ENCODE measurements at places on chromosomes 1 and 21.

DNA sequence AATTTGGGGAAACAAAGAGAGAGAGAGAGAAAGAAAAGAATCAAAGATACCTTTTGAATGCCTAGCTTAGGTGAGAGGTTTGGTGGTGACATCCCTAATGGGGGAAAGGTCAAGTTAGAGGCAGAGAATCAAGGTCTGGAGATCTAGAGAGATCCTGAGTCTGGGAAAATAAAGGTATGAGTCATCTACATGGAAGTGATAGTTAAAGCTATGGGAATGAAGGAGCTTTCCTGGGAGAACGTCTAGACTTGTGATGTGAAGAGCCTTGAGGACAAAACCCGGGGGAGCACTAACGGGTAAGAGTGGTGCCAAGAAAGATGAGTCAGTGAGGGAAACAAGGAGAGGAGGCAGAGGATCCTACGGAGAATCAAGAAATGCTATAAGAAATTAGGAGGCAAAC is 110.8 kb upstream of the RUNX1 start:
- no peak for DNase-seq

- no peak for DNase-seq
Measured at GRCh38 chr1:59915516-59915915, 11.1 kb downstream of the CYP2J2 start.

DNA sequence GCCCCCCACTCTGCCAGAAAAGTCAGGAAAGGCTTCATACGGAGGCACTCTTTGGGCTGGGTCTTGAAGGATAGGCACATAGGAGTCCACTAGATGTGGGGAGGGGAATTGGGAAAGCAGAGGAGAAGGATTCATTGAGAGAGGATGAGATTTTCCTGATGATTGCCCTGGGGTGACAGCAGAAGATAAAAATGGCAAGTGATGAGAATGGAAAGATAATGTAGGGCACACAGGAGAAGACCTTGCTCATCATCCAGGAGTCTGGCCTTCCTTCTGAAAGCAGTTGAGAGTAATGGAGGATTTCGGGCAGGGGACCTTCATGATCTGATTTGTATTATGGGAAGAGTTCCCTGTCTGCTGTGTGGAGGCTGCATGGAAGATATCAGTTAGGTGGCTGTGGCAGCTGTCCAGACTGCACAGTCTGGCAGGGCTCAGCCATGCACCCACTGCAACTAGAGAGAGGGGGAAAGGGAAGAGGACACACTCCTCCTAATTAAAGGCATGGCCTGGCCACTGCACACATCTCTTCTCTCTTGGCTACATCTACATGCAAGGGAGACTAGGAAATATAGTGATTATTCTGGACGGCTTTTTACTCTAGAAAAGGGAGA is 9.6 kb upstream of the FABP3 start:
- no peak for DNase-seq

DNA sequence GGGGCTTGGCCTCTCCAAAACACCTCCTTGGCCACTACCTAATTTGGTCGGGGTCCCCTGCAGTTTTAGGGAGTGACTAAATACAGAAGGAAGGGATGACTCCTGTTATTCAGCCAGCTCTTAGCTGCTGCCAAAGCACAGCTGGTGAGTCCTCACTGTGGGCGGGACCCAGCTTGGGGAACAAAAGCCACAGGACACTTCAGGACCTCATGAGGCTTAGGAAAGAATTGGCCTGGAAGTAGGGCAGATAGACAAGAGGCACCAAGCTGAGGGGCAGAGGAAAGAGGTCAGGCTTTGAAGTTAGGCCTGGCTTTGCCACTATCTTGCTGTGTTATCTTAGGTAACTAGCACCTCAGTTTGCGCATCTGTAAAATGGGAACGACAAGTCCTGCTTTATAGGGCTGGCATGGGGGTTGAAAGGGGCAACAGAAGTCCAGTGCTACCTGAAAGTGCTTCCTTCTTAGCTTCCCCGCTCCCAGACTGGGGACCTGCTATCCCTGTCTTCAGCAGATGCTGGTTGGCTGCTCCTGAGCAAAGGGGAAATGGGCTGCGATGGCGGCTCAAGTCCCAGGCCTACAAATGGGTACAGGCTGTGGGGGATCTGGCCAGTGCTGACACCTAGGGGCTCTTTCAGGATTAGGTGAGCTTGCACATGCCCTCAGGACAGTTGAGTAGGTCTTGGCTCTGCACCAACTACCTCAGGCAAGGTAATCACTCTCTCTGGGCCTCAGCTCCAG is 15.7 kb downstream of the IFI6 start:
- no peak for DNase-seq

DNA sequence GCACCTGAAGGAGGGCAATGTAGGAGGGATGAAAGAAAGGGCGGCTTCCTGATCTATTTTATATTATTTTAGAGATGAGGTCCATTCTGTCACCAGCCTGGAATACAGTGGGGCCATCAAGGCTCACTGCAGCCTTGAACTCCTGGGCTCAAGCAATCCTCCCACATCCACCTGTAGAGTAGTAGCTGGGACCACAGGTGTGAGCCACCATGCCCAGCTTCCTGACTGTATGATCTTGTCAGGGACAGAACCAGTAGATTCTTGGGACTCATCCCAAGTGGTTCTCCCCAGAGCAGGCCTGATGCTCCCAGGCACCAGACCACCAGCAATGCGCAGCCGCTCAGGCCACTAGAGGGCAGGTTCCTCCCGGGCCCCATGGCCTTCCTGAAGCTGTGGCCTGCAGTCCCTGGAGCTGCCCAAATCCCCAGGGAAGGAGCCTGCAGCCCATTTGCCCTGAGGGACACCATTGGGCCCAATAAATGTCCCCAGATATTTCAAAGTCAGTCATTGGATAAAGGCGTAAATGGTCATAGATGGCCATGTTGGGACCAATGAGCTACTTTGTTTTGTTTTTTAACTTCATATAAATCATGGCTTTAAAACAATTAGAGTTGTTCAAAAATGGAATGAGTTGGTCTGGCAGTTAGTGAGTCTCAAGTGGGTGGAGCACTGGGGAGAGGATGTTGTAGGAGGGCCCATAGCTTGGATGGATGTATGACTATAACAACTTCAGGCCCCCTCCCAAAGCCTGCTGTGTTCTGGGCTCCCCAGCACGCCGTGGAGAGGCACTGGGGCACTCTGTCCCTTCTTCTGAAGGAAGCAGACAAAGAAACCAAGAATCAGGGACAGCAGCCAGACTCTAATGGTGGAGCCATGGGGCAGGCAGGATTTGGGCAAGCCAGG is 44.7 kb upstream of the GOLT1A start:
- DNase-seq = no peak

DNA sequence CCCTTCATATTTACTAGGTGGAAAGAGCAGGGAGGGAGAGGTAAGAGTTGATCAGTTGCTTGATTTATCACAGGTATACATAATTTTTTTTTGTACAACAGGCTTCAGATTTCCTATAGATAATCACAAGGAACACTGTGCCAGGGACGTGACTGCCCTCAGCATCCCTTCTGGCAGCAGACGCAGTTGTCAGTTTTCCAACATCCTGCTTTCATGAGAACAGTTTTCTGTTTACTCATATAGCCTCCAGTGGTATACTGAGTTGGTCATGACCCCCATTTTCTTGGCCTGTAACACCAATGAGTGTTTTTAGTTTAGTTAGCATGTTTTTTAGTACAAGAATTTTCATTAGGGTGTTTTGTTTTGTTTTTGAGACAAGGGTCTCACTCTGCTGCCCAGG is 37.9 kb upstream of the PTPRF start:
- DNase-seq = no peak

DNA sequence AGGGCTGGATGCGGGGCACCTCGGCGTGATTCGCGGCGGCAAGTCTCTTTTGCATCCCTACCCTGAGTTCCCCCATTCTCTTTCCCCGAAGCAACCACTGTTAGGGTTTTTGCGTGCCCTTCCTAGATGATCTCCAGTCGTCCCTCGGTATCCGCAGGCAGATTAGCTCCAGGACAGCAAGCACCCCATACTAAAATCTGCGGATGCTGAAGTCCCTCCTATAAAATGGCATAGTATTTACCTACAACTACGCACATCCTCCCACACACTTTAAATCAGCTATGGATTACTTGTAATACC is 22.8 kb upstream of the CFAP126 start:
- no peak for DNase-seq

DNA sequence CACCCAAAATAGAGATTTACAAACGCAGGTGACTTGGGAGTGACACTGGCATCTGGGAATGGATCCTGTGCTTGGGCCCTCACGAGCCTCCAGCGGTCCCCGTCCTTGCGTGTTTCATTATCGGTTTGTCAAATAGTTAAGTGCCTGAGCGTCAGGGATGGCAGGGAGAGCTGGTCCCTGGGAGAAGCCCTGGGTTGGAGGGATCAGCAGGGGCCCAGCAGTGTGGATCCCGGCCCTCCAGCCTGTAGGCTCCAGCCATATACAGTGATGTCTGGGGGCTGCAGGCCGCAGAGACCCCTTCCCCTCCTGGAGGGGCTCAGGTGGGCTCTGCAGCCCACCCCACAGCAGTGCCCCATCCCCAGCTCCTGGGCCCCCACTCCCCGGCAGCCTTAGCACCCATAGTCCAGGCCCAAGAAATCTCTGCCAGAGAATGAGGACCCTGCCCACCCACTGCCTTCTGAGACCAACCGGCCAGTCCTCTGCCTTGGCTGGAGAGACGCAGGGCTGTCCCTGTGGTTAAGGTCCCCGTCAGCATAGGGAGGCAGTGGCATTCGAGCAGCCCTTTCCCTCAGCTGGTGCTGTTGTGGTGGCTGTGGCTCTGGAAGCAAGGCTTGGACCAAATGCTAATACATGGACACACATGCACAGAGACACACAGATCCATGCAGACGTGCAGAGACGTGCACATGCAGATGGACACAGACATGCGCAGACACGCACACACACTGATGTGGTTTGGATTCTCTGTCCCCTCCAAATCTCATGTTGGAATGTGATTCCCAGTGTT is 2.4 kb upstream of the SLC19A1 start:
- no peak for DNase-seq

DNA sequence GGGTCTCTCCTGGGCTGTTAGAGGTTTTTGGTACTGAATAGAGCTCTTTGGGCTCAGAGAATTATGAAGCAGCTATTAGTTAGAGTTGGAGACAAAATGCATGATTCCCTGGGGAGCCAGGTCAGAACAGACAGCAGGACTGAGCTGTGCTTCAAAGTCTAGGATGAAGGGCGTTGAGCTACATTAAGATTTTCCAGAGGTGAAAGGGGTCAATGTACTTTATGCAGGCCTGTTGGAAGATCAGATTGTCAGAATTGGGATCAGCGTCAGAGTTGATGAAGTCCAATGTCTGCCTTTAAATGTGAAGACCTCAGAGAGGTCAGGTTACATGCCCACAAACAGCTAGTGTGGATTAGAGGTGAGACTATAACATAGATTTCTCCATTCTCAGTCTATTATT is 53.8 kb downstream of the RGS5 start:
- DNase-seq = no peak

GRCh38 chr1:11828511-11828910 is 19.1 kb downstream of the NPPA start:
- DNase-seq = no peak

- no peak for DNase-seq
Measured at GRCh38 chr1:205703072-205703471, 22.8 kb upstream of the SLC45A3 start.

DNA sequence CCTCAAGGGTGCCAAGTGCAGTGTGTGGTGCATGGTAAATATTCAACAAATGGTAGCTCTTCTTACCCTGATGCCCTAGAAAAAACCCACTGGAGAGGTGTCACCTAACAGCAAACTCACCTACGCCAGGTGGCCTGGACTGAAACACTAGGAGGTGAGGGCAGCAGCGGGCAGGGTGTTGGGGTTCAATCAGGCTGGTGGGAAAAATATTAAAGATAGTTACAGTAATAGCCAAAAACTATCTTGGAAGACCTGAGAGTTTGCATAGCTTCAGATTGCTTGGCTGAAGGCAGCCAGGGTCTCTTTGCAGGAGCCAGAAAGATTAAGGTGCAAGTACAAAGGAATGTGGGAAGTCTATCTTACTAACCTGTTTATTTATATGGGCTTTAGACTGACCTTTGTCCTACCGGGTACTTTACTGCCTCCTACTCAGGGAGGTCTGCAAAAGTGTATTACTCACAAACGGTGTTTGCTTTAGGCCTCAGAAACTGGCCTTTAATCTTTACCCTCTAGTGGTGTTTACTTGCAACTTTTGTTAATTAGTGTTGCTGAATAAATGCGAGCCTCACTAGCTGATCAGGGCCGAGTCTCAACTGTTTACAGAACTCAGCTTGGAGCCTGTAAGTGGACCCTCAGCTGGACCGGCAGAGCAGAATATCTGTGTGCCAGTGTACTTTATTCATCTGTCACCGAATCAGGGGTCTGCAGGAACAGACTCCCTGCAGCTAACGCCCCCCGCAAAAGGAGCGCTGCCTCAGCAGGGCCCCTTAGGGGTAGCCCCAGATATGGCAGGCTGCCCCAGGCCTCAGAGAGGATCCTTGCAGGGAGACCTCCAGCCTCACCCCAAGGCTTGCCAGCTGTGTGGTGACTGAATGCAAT is 63.9 kb downstream of the SYF2 start:
- no peak for DNase-seq

DNA sequence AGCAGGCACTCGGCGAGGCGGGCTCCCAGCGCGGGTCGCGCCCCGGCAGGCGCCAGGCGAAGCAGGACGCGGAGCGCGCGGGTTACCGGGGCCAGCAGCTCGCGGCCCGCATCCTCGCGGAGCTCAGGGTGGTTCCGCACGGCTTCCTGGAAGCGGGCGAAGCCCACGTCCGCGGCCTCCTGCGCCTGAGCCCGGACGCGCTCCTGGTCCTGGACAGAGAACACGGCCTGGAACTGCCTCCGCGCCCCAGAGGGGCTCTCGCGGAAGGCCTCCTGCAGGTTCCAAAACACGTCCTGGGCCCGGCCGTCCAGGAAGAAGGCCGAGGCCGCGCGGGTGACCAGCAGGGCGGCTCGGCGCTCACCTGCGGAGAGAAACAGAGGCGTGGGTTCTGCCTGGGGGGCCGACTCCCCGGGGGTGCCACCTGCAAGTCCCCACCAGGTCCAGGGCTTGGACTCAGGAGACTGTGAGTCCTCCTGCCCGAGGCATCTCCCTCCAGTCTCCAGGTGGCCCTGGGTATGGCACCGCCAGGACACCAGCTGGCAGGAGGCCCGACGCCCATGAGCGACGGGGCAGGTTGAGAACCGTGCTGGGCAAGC is 11.4 kb downstream of the TTC34 start:
- DNase-seq = no peak

DNA sequence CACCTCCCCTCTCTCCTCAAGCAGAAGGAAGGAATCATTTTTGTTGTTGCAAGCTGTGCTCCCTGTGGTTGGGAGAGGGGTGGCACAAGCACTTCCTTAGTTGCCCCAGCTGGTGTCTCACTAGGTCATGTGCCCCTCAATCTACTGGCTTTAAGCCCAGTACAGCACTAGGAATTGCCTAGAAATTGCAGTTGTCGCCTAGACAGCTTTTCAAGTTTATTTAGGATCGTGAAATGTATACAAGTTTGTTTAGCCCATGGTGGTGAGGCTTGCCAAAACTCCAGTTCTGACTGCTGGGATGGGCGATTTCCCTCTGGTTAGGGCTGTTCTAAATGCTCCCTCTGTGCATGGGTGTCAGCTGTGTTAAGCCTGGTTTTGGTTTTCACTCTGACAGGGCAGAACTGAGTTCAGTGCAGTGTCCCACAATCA is 126.8 kb upstream of the ZNF644 start:
- no peak for DNase-seq

- no peak for DNase-seq
Measured at GRCh38 chr1:95133687-95134086, 16.5 kb downstream of the TLCD4 start.

GRCh38 chr21:17139696-17140095 is 373.1 kb upstream of the CXADR start:
- no peak for DNase-seq
